Amygdala (tissue), 56 donors: ENCODE measurements at places on chromosomes 16 and 17.

GRCh38 chr16:1918351-1919326, at the start of gene HS3ST6:
Gene HS3ST6, minus strand, starts transcription at chr16:1918415. Its CDS starts 92 bp downstream, at chr16:1918323.
- DNase-seq = no peak

GRCh38 chr17:2837147-2837561, 40.9 kb downstream of the RAP1GAP2 start:
- no peak for DNase-seq

GRCh38 chr16:86892509-86892908, 314.2 kb downstream of the FOXL1 start:
- no peak for DNase-seq

- DNase-seq = no peak
Measured at GRCh38 chr16:4922721-4923342, 14.1 kb downstream of the PPL start.

GRCh38 chr17:20975566-20975965, 67.2 kb downstream of the USP22 start:
- no peak for DNase-seq

DNA sequence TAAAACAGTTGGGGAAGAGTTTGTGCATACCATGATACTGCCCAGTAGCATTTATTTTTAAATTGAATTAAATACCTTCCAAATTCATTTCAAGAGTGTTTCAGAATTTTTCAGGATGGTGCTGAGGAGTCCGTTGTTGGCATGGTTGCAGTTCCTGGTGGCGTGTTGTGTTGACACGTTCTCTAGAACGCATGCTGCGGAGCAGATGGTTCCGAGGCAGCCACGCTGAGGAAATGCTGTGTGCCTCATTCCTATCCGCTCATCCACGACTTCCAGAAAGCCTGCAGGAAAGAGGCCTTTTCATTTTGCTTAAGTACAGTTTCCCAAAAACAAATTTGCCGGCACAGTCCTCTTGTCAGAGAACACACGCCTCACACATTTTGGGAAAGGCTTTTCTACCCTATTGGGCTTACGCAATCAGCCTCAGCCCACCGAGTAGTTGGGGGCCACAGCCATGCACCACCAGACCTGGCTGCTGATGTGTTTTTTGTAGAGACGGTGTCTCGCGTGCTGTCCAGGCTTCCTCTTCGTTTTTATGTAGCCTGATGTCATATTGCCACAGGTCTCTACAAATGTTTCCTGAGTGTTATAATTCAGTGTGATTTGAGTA, 32.1 kb upstream of the IL17C start:
- no peak for DNase-seq
